GM12892 (cell line): ENCODE measurements at places on chromosomes 4 and X.

- no peak for DNase-seq
Observed at GRCh38 chrX:41119803-41120202, 34.6 kb downstream of the USP9X start.

- no peak for DNase-seq
Observed at GRCh38 chr4:11615601-11616000, 186.9 kb upstream of the HS3ST1 start.

DNA sequence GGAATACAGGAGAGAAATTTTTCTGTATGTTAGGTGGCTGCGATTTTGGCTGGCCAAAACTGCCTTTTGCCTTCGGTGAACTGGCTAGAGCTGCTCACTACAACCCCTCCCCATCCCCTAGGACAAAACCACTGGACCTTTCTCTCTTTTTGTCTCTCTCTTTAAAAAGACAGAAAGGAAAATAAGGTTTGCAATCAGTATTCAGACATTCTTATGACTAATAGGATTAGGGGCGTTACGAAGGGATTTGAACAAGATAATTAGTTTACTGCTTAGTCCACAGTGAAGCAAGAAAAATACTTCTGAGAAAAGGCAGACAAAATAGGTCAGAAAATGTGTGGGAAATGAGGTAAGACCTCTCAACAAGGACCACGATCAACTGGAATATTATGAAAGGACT is 180.4 kb downstream of the SLIT2 start:
- DNase-seq: no peak

- no peak for DNase-seq
Observed at GRCh38 chrX:48046846-48047245, 24.6 kb downstream of the ZNF630 start.

DNA sequence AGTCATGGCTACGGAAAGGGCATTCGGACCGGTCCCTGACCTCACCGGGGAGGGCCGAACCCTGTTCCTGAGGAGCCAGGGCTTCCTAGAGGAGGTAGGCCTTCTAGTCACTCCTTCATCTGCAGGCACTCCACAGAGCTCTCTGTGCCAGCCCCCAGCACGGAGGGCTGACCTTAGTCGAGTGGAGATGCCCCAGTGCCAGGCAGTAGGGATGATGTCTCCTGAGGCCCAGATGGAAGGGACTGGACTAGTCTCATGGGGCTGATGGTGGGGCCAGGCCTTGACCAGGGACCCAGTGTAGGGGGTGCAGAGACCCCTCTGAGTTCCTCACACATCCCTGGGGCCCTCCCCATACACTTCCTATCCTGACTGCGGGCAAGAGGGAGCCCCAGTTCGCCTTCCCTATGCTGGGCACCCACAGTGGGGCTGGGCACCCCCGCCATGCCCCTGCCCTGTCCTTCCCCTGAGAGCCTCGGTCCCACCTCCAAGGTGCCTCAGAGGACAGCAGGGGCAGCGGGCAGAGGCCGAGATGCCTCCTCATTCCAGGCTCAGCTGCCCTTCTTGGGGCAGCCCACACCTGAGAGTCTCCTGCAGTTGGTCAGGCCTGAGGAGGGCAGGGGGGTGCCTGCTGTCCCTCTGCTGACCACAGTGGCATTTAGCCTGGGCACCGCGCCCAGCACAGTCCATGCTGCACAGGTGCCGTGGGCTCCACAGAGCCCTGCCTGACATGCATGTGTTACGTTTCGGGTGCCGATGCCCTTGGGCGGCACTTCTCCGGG is 1.4 kb upstream of the MSANTD1 start:
- DNase-seq: no peak

- DNase-seq: no peak
Observed at GRCh38 chrX:29952016-29952415, 263.3 kb upstream of the MAGEB2 start.
